Nasal cavity respiratory epithelium epithelial cell of viscerocranial mucosa (primary cell): ENCODE measurements at places on chromosomes 13 and 19. TPM values are rescaled to one million over a fixed set of nuclear protein-coding genes. Genes with fewer than 3 reads are reported as not detected.

LYPD5 gene
- total RNA-seq, result 1.8 and 16.4 TPM in 2 replicates

ZNF154 gene
- 1.0 and 4.7 TPM in 2 replicates for total RNA-seq

PLVAP gene
- not detected in 2 replicates for total RNA-seq

GNG8 gene
- total RNA-seq, result not detected in 2 replicates

CEACAM16 gene
- total RNA-seq, result not detected in 2 replicates

FCER2 gene
- not detected in 2 replicates for total RNA-seq

CERS1 gene
- total RNA-seq, result 0.43 and 0.68 TPM in 2 replicates

PSG6 gene
- total RNA-seq, result not detected in 2 replicates

ZNF563 gene
- 3.8 and 5.1 TPM in 2 replicates for total RNA-seq

KIR2DL3 gene
- total RNA-seq, result not detected in 2 replicates

ZNF99 gene
- not detected in 2 replicates for total RNA-seq

FOSB gene
- 4.4 and 15.4 TPM in 2 replicates for total RNA-seq

PPFIA3 gene
- total RNA-seq, result 2.5 and 3.8 TPM in 2 replicates

TARM1 gene
- total RNA-seq, result not detected in 2 replicates

SMIM44 gene
- total RNA-seq, result not detected in 2 replicates

S1PR5 gene
- total RNA-seq, result 4.4 and 19.5 TPM in 2 replicates

THOP1 gene
- 37.6 and 85.9 TPM in 2 replicates for total RNA-seq

ZNF850 gene
- 1.4 and 2.2 TPM in 2 replicates for total RNA-seq

CDC42EP5 gene
- total RNA-seq, result 17.7 and 24.6 TPM in 2 replicates

FFAR1 gene
- not detected in 2 replicates for total RNA-seq

DACH1 gene
- not detected in 2 replicates for total RNA-seq

CERS4 gene
- total RNA-seq, result 5.8 and 8.1 TPM in 2 replicates

ZNF431 gene
- total RNA-seq, result 9.2 and 16.9 TPM in 2 replicates

ADGRE3 gene
- total RNA-seq, result not detected in 2 replicates

DLL3 gene
- 0.07 and 0.34 TPM in 2 replicates for total RNA-seq

SELENOV gene
- total RNA-seq, result not detected in 2 replicates

CDC37 gene
- 127 and 150 TPM in 2 replicates for total RNA-seq

GRK1 gene
- total RNA-seq, result not detected in 2 replicates

FGF22 gene
- total RNA-seq, result not detected in 2 replicates

RASL11A gene
- 0.64 and 2.1 TPM in 2 replicates for total RNA-seq

SIGLECL1 gene
- not detected in 2 replicates for total RNA-seq

PTGIR gene
- total RNA-seq, result not detected in 2 replicates

ZNF554 gene
- 4.1 and 6.6 TPM in 2 replicates for total RNA-seq

SMAD9 gene
- total RNA-seq, result 0.34 and 1.1 TPM in 2 replicates

PRR19 gene
- total RNA-seq, result under 0.01 and 1.1 TPM in 2 replicates

ZNF587B gene
- total RNA-seq, result 22.9 and 39.3 TPM in 2 replicates

TMPRSS9 gene
- total RNA-seq, result not detected in 2 replicates

SLC5A5 gene
- under 0.01 and 0.28 TPM in 2 replicates for total RNA-seq

CEACAM5 gene
- total RNA-seq, result 2.4 and 8.3 TPM in 2 replicates

ZNF560 gene
- total RNA-seq, result 1.6 and 2.7 TPM in 2 replicates

LIM2 gene
- total RNA-seq, result not detected in 2 replicates

MYO16 gene
- total RNA-seq, result under 0.01 and 0.07 TPM in 2 replicates

COMMD6 gene
- 29.0 and 52.4 TPM in 2 replicates for total RNA-seq

ATP4A gene
- total RNA-seq, result not detected in 2 replicates

ADGRE1 gene
- total RNA-seq, result not detected in 2 replicates

TJP3 gene
- 1.0 and 4.4 TPM in 2 replicates for total RNA-seq

APLP1 gene
- 0.64 TPM in 1 of 2 replicates, not detected in the other for total RNA-seq

ZNF709 gene
- 0.34 and 1.1 TPM in 2 replicates for total RNA-seq

ZSCAN4 gene
- total RNA-seq, result under 0.01 and 0.50 TPM in 2 replicates

KASH5 gene
- total RNA-seq, result not detected in 2 replicates

CNFN gene
- 0.36 and 13.7 TPM in 2 replicates for total RNA-seq

CEACAM8 gene
- total RNA-seq, result not detected in 2 replicates

NCCRP1 gene
- total RNA-seq, result 8.9 and 9.3 TPM in 2 replicates

LIN7B gene
- 3.6 and 5.1 TPM in 2 replicates for total RNA-seq

SHISA2 gene
- under 0.01 and 2.6 TPM in 2 replicates for total RNA-seq

SIGLEC12 gene
- not detected in 2 replicates for total RNA-seq
